ENCODE measurements at places on chromosomes 6 and 20.

DNA sequence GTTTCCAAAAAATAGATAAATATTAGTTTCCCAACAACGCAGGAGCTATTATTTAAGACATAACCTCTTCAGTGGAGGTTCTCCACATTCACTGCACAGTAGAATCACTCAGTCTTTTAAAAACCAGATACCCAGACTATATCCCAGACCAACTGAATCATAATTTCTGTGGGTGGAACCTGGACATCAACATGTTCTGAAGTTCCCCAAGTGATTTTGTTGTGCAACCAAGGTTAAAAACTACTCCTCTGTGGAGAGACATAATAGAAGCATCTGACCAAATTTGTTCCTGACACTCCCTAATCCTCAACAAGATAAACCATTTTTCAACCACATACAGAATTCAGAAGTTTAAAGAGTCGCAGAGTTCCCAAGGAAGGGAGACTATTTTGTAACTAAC, 42.3 kb downstream of the STK38 start:
- no peak for DNase-seq

- no peak for DNase-seq
Observed at GRCh38 chr20:56381501-56381900, 10.5 kb downstream of the AURKA start.

DNA sequence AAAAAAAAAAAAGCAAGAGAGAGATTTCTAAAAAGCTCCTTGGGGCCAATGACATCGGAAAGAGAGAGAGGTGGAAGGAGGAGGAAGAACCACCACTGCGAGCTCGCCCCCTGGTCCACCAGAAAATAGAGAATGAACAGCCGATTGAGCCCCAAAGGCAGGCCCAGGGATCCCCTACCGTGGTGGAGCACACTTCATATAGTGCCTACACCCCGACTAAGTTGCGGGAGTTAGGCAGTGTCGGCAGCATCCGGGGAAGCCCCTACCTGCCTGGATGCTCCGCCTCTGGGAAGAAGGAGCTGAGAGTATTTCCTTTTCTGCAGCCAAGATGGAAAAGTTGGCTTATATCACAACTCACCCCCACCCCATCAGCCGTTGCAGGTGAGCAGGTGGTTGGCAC, 38.6 kb upstream of the HSF2 start:
- DNase-seq: no peak

- DNase-seq: no peak
Observed at GRCh38 chr20:22616551-22616950, 32.2 kb upstream of the FOXA2 start.

- DNase-seq: no peak
Observed at GRCh38 chr6:27295301-27296079, 16.6 kb downstream of the POM121L2 start.

- DNase-seq: peak; percentile 26
Observed at GRCh38 chr6:108492131-108492766, 68.5 kb upstream of the FOXO3 start.

DNA sequence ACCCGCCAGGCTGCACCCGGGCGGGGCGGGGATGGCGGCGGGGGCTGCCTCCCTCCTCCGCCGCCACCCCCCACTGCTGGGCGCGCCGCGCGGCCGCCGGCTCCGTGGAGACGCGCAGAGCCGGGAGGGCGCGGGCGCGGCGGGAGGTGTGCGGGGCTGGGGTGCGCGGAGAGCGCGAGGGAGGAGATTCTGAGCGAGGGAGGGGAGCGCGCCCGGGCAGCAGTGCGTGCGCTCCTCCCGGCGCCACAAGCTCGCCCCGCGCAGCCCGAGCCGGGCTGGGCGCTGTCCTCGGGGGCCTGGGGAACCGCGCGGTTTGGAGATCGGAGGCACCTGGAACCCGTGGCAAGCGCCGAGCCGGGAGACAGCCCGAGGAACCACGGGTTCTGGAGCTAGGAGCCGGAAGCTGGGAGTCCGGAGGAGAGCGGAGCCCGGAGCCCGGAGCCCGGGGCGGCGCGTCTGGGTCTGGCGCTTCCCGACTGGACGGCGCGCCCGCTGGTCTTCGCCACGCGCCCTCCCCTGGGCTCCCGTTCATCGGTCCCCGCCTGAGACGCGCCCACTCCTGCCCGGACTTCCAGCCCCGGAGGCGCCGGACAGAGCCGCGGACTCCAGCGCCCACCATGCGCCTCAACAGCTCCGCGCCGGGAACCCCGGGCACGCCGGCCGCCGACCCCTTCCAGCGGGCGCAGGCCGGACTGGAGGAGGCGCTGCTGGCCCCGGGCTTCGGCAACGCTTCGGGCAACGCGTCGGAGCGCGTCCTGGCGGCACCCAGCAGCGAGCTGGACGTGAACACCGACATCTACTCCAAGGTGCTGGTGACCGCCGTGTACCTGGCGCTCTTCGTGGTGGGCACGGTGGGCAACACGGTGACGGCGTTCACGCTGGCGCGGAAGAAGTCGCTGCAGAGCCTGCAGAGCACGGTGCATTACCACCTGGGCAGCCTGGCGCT, at the start of gene NTSR1:
NTSR1 (plus strand) TSS at position 246 of the 946 bp plus-strand sequence; CDS start at position 618, 372 bp downstream.
- DNase-seq: no peak

All from CD4-positive, CD25-positive, alpha-beta regulatory T cell (primary cell).